NCI-H1694 (cell line): ENCODE measurements at places on chromosomes 3 and 15.

GRCh38 chr15:66481107-66481856, 16.3 kb downstream of the SNAPC5 start:
- DNase-seq = no peak

GRCh38 chr3:12347301-12347700, 58.4 kb downstream of the PPARG start:
- DNase-seq = no peak

DNA sequence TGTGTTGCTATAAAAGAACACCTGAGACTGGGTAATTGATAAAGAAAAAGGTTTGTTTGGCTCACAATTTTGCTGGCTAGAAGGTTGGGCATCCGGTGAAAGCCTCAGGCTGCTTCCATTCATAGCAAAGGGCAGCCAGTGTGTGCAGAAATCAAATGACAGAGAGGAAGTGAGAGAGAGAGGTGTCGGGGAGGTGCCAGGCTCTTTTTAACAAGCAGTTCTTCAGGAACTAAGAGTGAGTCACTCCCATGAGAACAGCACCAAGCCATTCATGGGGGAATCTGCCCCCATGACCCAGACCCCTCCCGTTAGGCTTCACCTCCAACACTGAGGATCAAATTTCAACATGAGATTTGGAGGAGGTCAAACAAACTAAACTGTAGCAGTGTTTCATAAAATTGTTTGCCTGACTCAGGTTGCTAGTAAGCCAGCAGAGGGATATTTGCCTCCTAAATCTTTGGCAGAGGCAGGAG, 4.5 kb upstream of the PARP15 start:
- DNase-seq = no peak

DNA sequence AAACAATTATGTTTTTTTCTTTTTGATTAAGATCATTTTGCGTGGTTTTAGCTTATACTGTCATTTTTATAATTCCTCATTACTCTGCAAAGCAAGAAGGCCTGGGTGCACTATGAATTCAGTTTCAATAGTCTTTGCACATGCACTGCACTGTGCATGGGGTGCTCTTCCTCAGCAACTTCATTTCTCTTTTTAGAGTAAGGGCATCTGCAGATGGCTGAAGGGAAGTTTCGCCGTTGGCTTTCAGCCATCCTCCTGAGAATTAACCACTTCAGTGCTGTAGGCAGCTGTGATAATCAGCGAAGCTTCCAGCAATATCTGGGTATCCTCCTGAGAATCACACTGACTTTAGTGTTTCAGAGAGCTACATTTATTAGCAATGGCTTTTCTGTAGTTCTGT, 284.8 kb downstream of the GBE1 start:
- DNase-seq = no peak

- no peak for DNase-seq
These were observed 22.6 kb upstream of the MASP1 start for GRCh38 chr3:187314176-187314575.

DNA sequence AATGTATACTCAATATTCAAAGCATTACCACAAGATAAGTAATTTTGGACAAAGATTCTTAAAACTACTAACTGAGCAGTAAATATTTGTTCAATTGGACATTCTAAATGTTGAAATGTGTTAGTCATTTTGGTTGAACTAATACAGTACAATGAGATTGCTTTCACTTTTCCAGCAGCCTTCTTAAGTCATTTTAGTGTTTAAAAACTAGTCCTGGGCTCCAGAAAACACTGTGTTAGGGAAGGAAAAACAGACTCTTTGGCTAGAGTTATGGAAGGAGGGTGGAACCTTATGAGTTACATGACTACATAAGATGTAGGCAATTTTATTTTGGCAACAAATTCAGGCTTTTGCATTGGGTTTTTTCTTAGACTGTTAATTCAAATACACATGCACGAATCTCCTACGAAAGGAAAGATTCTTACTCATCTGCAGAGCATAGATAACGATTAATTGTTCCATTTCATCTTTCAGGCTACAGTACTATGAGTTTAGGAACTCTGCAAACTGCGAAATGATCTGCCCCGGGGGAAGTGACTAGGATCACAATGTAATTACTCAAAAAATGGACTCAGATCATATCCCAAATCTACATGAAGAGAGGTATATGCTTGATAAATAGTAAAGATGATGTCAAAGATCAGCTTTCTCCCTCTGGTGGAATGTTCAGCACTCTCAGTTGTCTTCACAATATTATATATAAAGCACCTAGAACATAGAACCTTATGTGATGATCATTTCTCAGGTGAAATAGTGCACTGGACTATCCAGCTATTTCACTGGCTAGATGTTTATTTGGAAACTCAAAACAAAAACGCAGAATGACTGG, 492.8 kb upstream of the MDFIC2 start:
- DNase-seq = no peak

- DNase-seq = no peak
These were observed 27.2 kb downstream of the PTX3 start for GRCh38 chr3:157463816-157464215.

- no peak for DNase-seq
These were observed 631.7 kb upstream of the CCDC54 start for GRCh38 chr3:106745344-106746168.

DNA sequence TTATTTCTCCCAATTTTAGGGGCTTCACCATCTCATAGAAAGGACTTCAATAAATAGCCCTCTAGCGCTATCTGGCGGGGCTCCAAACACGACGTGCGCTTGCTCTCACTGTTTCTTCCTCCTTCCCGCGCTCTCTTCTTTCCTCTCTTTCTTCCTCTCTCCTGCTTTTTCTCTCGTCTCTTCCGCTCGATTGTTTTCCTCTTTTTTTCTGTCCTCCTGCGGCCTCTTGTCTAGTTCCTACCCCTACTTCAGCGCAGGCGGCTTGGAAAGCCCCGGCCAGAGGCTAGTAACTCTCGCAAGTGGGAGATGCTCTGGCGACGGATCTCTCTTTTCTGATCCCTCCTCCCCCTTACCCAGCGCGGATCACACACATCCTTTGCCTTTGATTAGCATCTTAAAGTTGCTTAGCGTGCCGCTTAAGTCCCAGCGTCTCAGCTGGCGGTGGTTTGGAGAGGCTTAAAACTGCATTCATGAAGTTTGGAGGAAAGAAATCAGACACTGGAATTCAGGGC, 6.2 kb upstream of the MEIS2 start:
- DNase-seq = no peak

GRCh38 chr15:39704235-39704634, 78.4 kb downstream of the FSIP1 start:
- no peak for DNase-seq
